NCI-H1105 (cell line): ENCODE measurements at places on chromosomes 2 and 18.

DNA sequence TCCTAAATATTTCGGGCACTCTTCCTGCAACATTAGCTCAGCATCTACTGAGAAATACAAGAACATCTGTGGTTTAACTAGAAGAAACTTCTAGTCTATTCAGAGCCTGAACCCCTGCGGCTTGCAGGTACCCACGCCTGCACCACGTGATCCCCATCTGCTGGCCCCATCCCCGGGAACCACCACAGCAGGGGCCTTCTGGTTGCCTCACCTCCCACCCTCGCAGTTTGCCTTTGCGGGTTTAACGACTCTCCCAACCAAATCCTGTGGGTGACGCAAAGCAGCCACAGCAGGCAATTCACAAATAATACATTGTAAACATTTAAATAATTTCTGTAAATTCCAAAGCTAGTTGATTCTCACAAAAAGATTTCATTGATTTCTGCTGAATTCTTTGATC, 90.2 kb upstream of the TMEM18 start:
- DNase-seq = no peak

DNA sequence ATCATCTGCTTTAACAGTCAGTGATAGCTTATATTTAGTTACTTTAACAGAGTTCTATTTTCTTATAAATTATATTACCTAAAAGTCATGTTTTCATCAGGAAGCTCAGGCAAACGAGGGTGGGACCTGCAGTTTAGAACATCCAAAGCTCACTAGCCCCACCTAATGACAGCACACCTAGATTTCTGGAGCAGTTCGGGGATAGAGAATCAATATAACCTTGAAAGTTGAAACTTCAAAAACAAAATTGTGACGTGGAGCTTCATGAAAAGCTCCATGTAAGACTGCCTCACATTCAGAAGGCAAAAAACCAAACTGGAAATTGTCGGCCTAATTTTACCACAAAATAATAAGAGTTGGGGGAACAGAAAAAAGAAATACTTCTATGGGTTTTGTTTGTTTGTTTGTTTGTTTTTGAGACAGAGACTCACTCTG, 185.9 kb upstream of the CCDC150 start:
- peak; percentile 8 for DNase-seq

DNA sequence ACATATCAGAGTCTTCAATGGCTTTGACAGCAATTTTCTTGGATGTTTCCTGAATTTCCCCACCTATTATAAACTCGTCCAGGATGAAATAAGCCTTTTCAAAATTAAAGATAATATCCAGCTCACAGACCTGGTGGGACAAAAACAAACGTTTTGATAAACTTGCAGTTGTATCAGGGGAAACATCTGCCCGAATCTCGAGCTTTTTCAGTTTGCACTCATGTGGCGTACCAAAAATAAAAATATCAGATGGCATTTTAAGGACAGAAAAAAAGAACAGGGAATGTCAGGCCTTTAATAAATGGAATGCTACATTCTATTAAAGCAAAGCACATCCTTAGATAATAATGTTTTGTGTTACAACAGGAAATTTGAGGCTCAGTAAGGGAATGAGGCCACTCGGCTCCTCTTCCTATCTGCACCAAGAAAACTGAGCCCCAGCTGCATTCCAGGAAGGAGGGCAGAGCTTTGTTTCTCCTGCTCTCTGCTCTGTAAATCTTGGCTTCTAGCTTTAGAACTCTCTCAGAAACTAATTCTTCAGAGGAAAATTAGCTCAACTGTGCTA, 72.1 kb downstream of the AP1S3 start:
- DNase-seq = no peak

GRCh38 chr2:159402790-159403189, 116.3 kb upstream of the WDSUB1 start:
- DNase-seq = no peak

DNA sequence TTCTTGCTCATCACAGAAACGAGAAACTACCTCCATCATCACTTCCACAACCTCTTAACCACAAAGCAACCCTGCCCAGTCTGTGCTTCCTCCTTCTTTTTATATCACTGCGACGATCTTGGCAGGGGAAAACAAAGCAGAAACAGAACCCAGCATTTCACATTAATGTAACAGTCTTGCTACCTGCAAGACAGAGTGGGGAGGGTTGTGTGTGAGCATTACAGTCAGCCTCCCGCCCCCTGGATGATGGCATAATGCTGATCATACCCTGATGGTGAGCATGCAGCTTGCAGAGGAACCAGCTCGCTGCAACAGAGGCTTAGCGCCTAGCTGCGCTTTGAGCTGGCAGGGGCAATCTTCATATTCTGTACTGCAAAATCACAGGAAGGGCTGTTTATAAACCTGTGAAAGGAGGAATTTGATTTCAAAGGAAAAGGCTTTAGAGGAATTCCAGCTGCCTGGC, 376.1 kb downstream of the IRS1 start:
- DNase-seq = no peak

- DNase-seq = no peak
Observed at GRCh38 chr2:154681741-154682140, 16.8 kb upstream of the KCNJ3 start.

GRCh38 chr2:170013802-170014551, 164.0 kb upstream of the MYO3B start:
- DNase-seq = no peak
